Smooth muscle cell of the pulmonary artery (primary cell): ENCODE measurements at places on chromosomes 7 and 10. TPM values are rescaled to one million over a fixed set of nuclear protein-coding genes. Genes with fewer than 3 reads are reported as not detected.

Gene NOC3L
- total RNA-seq, result 25.3 and 28.5 TPM in 2 replicates

Gene EBLN1
- total RNA-seq, result not detected in 2 replicates

Gene FZD1
- 14.9 and 24.2 TPM in 2 replicates for total RNA-seq

Gene ANKRD30A
- not detected in 2 replicates for total RNA-seq

Gene CPN1
- total RNA-seq, result not detected in 2 replicates

Gene AGR3
- total RNA-seq, result not detected in 2 replicates

Gene NUTM2E
- total RNA-seq, result not detected in 2 replicates

Gene UCMA
- total RNA-seq, result not detected in 2 replicates

Gene LRRD1
- 0.07 and 0.17 TPM in 2 replicates for total RNA-seq

Gene AMPH
- total RNA-seq, result 0.13 and 0.78 TPM in 2 replicates

Gene ACTL6B
- total RNA-seq, result not detected in 2 replicates

Gene DNAH11
- total RNA-seq, result 0.92 and 2.5 TPM in 2 replicates

Gene CRHR2
- total RNA-seq, result not detected in 2 replicates

Gene IL6
- 62.2 and 108 TPM in 2 replicates for total RNA-seq

Gene HILPDA
- total RNA-seq, result 71.2 and 80.5 TPM in 2 replicates

Gene COBL
- total RNA-seq, result not detected in 2 replicates

Gene TAF5
- total RNA-seq, result 3.2 and 4.5 TPM in 2 replicates

Gene OGDHL
- total RNA-seq, result 0.26 and 1.7 TPM in 2 replicates

Gene ZCCHC24
- 27.8 and 33.8 TPM in 2 replicates for total RNA-seq

Gene HMX2
- not detected in 2 replicates for total RNA-seq

Gene ADCY1
- 0.03 and 0.26 TPM in 2 replicates for total RNA-seq

Gene NAT16
- not detected in 2 replicates for total RNA-seq

Gene LRRN3
- 3.1 and 7.4 TPM in 2 replicates for total RNA-seq

Gene ARID5B
- 37.0 and 76.8 TPM in 2 replicates for total RNA-seq

Gene CD36
- 112 and 1,000 TPM in 2 replicates for total RNA-seq

Gene CHAT
- total RNA-seq, result not detected in 2 replicates

Gene PBLD
- total RNA-seq, result 3.7 and 4.4 TPM in 2 replicates

Gene FASTK
- 75.0 and 92.8 TPM in 2 replicates for total RNA-seq

Gene SEMA4G
- 2.2 and 3.0 TPM in 2 replicates for total RNA-seq

Gene STOX1
- 0.07 and 0.13 TPM in 2 replicates for total RNA-seq

Gene HOXA3
- total RNA-seq, result 4.4 and 5.8 TPM in 2 replicates

Gene ABCB1
- 0.72 and 1.5 TPM in 2 replicates for total RNA-seq

Gene STAG3
- total RNA-seq, result 0.99 and 2.2 TPM in 2 replicates

Gene LRRC17
- 65.6 and 103 TPM in 2 replicates for total RNA-seq

Gene ACADSB
- 4.9 and 6.2 TPM in 2 replicates for total RNA-seq

Gene SFTPA1
- total RNA-seq, result not detected in 2 replicates

Gene TAS2R41
- total RNA-seq, result not detected in 2 replicates

Gene LRRC4
- total RNA-seq, result 0.03 TPM in 1 of 2 replicates, not detected in the other

Gene PROSER2
- total RNA-seq, result 0.98 and 1.9 TPM in 2 replicates

Gene KNDC1
- 0.65 and 0.86 TPM in 2 replicates for total RNA-seq

Gene OIT3
- under 0.01 and 0.03 TPM in 2 replicates for total RNA-seq

Gene FMC1
- total RNA-seq, result 3.6 and 4.8 TPM in 2 replicates

Gene OAT
- total RNA-seq, result 173 and 207 TPM in 2 replicates

Gene HSPA12A
- 7.2 and 25.8 TPM in 2 replicates for total RNA-seq

Gene COL28A1
- total RNA-seq, result 0.07 and 0.17 TPM in 2 replicates

Gene TEX36
- not detected in 2 replicates for total RNA-seq

Gene VAX1
- total RNA-seq, result not detected in 2 replicates

Gene ANXA8
- 0.07 TPM in 1 of 2 replicates, not detected in the other for total RNA-seq

Gene ITPRID1
- total RNA-seq, result not detected in 2 replicates

Gene VIPR2
- total RNA-seq, result 0.07 TPM in 1 of 2 replicates, not detected in the other

Gene LIPN
- not detected in 2 replicates for total RNA-seq

Gene SORBS1
- 1.6 and 5.1 TPM in 2 replicates for total RNA-seq

Gene CYP2E1
- 0.20 and 0.86 TPM in 2 replicates for total RNA-seq

Gene RBM20
- 2.4 and 5.1 TPM in 2 replicates for total RNA-seq
